ENCODE measurements at places on chromosomes 5 and 9.

DNA sequence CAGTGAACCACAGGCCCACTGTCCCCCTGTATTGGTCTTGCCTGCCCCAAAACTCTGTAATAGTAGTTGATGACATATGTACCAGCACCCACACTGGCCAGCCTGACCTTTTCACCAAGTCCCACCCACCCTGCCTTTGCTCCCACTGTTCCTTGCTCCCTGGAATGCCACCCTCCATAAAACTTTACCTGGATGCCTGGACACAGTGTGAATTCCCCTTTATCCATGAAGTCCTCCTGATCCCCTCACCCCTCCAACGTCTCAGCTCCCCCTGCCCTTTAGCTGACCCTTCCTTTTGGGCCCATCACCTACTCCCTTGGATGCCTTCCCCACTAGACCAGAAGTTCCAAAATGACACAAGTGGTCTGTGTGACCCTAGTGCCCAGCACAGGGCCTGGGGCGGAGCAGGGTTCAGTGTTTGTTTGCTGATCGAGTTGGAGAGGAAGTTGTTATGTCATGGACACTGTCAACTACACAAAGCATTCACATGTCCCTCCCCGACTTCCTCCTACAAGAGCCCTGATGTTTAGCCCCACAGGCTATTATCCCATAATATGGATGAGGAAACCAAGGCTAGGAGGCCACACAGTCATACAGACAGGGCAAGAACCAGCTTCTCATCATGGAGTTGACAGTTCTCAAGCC, 16.1 kb downstream of the AMBP start:
- DNase-seq: peak; percentile 59

DNA sequence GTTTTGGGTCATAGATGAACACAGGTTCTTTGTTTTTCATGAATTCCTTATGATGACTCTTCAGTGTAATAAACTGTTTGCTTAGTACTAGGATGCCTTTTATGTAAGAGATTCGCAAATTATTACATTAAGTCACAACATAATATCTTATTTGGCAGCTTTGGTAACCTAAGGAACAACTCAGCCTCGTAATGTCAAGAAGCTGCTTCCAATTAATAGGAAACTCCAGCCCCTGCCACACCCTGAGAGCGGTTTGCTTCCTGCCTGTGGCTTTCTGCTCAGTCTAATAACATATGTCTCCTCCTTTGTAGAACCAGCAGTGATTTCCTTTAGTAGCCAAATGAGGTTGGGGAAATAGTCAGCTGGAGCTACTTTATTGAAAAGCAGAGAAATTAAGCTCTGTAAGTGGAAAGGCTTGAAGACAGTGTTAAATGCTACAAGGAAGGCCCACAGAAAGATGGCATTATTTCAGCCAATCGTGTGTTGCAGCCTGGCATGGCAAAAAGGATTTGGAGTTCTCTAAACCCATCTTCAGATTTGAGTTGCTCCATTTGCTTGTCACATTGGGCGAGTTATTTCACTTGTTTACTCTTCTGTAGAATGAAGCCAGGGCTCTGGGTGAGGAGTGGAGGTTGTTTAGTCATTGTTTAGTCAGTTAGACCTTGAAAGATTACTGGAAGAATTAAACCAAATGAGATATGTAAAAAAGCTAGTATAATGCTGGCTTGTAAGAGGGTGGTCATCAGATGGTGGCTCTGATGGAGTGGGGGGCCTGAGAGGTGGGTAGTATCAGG, 54.1 kb downstream of the MTAP start:
- DNase-seq: no peak

- DNase-seq: no peak
Observed at GRCh38 chr9:112550531-112550930, 63.9 kb downstream of the KIAA1958 start.

DNA sequence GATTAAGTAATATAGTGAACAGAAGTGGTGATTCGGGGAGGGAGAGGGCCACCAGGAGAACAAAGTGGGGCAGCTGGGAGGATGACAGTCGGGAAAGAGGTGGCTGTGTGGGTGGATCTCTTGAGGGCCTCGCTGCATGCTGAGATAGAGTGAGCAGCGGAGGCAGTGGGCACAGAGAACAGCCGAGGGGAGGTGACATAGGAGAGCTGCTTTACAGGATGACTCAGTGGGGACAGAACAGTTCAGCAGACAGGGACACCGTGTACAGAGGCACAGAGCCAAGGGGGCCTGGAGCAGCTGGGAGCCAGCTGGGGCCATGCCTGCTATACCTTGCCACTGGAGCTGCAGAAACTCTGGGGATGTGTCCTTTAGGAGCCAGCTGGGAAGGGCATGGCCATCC, 273.9 kb downstream of the GADD45G start:
- no peak for DNase-seq

DNA sequence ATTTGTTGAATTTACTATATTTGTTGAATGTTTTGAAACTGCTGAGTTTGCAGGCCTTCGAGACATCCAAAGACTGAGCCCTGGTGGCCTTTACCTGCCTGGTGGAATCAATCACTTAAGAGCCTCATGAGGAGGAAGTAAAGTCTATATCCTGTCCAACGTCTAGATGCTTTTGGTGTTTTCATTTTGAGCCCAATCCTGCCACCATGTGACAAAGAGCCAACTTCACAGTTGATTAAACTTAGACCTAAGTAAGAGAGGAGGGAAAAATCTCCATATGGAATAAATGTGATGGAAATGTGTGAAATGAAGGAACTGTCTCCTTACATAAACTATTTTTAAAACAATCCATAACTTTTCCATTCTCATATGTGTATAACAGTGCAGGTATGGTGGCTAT, 220.1 kb downstream of the PRR16 start:
- DNase-seq: no peak

- DNase-seq: no peak
Observed at GRCh38 chr5:8114597-8115266, 245.8 kb downstream of the MTRR start.

- DNase-seq: peak; percentile 34
Observed at GRCh38 chr9:88198341-88198807, 60.1 kb upstream of the SPATA31C2 start.

- no peak for DNase-seq
Observed at GRCh38 chr9:37565661-37566618, 10.2 kb downstream of the FBXO10 start.

DNA sequence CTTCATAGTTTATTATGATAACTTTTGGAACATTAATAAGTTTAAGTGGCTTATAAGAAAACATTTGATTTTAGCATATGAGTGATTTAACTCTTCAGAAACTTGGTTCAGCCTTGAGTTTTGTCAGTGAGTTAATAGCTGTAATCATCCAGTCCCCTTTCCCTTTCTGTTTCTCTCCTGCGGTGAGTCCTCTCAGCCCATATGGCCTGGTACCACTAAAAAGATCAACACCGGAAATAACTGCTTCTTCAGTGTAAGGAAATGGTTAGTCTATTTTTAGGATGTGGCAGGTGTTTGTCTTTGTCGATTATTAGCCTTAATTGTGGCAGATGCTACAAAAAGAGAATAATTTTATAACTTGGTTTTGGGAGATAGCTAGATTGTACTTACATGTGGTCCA, 120.2 kb upstream of the GRHPR start:
- no peak for DNase-seq

GRCh38 chr9:121693388-121693670, 41.9 kb downstream of the DAB2IP start:
- no peak for DNase-seq

GRCh38 chr9:79551994-79552393, 19.8 kb upstream of the TLE4 start:
- DNase-seq: no peak

DNA sequence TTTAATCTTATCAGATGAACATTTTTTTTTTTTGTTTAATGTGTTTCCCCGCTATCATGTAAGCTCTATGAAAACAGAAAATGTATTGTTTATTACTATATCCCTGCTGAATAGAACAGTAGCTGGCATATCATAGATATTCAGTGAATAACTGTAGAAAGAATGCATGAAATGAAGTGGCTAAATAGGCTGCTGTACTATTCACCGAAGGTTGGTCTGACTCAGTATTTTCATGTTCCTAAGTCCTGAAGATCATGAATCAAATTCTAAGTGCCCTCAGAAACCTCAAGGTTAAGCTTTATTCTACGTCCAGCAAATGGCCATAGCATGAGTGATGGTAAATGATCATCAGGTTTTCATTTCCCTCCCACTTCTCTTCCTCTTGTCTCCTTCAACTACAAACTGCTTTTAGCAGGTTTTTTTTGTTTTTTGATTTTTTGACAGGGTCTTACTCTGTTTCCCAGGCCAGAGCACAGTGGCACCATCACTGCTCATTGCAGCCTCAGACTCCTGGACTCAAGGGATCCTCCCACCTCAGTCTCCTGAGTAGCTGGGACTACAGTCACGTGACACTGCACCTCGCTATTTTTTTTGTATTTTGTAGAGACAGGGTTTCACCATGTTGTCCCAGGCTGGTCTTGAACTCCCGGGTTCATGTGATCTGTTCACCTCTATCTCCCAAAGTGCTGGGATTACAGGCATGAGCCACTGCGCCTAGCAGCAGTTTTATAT, 19.1 kb upstream of the ZFAND5 start:
- DNase-seq: no peak

- no peak for DNase-seq
Observed at GRCh38 chr5:169895926-169896325, 84.4 kb downstream of the INSYN2B start.

GRCh38 chr5:51664491-51665250, 281.4 kb downstream of the ISL1 start:
- no peak for DNase-seq

- no peak for DNase-seq
Observed at GRCh38 chr5:116699332-116699731, 124.7 kb upstream of the SEMA6A start.

DNA sequence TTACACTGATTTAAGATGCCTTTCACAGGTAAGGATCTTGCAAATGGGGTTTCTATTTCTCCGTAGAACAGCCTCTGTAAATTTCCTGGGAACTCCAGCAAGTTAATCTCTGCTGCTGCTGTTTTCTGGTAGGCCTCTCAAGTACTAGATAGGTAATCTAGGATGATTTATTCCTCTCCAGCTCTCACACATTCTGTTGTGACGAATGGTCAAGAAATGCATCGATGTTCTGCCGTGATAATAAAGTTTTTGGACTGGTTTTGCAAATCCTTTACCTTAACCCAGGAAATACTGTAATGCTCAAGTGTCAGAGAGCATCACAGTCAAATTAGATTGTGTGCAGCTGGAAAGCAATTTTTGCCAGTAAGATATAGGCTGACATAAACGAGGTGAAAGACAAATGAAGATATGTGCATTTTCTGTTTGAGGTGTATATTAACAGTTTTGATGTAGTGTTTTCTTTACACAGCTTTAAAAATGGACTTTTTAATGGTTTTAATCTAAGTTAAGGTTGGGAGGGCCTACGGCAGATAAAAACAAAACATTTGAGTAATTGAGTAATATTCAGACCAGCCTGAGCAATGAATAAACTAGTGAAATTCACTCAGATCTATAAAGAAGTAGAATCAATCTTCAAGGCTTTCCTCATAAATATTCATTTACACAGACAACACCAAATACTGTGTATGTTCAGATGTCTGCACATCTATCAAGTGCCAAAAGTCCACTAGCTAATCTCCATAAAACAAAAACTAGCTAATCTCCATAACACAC, 300.6 kb upstream of the EDIL3 start:
- no peak for DNase-seq

DNA sequence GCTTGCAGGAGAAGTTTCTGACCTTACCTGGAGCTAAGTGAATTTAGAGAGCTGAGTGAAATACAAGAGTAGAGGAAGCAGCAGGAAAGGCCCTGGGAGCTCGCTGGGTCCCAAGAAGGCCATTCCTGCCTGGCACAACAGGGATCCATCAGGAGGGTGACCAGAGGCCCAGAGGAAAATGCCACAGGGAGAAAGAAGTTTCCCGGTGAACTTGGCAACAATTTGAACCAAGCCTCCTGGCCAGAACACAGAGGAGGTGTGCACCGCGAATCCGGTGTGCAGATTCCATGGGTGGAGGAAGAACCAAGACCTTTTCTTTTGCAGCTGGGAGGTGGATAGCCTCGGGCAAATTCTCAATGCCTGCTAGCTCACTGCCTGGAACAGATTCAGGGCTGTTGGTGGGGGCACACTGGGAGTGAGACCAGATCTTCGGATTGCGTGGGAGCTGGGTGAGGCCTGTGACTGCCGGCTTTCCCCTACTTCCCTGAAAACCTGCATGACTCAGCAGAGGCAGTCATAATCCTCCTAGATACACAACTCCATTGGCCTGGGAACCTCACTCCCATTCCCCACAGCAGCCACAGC, 1850.9 kb upstream of the NUDT12 start:
- DNase-seq: no peak

- peak; percentile 51 for DNase-seq
Observed at GRCh38 chr5:136769900-136770684, 404.7 kb upstream of the TRPC7 start.

GRCh38 chr9:77838986-77839385, 190.9 kb upstream of the GNA14 start:
- DNase-seq: no peak

DNA sequence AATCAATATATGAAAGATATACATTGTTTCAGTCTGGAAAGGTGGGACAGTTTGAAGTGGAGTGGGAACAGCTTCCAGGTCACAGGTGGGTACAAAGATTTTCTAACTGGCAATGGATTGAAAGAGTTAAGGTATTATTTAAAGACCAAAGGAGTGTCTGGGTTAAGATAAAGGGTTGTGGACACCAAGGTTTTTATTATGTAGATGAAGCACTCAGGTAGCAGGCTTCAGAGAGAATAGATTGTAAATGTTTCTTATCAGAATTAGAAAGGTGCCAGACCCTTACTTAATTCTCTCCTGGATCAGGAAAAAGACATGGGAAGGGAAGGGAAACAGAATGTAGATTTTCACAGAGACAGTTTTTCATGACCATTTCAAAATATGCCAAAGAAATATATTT, 1174.8 kb downstream of the MAT2B start:
- DNase-seq: no peak

- DNase-seq: no peak
Observed at GRCh38 chr9:114216976-114217375, 61.6 kb downstream of the COL27A1 start.

GRCh38 chr9:126695701-126696400, 82.1 kb downstream of the LMX1B start:
- no peak for DNase-seq
